ENCODE measurements at places on chromosomes 5 and 9. TPM values are rescaled to one million over a fixed set of nuclear protein-coding genes. Genes with fewer than 3 reads are reported as not detected.

ENTPD2 gene
- not detected for total RNA-seq

DNA sequence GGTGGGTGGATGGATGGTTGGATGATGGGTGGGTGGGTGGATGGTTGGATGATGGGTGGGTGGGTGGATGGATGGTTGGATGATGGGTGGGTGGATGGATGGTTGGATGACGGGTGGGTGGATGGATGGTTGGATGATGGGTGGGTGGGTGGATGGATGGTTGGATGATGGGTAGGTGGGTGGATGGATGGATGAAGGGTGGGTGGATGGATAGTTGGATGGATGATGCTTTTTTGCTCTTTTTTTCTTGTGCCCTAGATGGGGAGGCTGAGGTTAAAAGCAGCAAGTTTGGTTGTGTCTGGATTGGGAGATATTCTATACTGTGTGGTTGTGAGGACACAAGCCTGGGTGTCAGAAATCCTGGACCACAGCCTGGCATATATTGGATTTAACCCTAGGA, 5.4 kb downstream of the LCN12 start:
- DNase-seq, result no peak

GRCh38 chr9:15786616-15787015, 233.8 kb downstream of the CCDC171 start:
- no peak for DNase-seq

DNA sequence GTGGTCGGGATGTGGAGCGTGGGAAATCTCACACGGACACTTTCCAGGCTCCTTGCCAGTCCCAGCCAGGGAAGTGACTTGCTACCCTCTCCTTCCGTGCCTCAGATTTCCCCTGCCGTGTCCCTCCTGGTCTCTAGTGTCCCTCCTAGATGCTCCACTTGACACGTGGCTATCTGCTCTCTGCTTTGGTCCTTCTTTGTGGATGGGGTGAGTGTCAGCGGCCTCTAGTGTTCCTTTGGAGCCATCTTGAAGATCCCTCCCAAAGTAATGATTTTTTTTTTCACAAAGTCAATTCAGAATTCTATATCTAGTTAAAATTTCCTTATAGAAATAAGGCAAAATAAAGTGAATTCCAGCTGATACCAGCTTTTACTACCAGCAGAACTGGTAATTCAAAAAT, 117.7 kb downstream of the MRPL36 start:
- no peak for DNase-seq

SLC25A48 gene
- not detected for total RNA-seq

FABP6 gene
- total RNA-seq, result not detected

GRCh38 chr5:81180780-81181460, 52.2 kb upstream of the CKMT2 start:
- no peak for DNase-seq

GPR150 gene
- 0.82 TPM for total RNA-seq

- peak; percentile 32 for DNase-seq
These were observed 21.5 kb upstream of the JADE2 start for GRCh38 chr5:134503937-134504437.

GRCh38 chr5:58753446-58753845, 170.6 kb downstream of the RAB3C start:
- no peak for DNase-seq

PCDHB2 gene
- not detected for total RNA-seq

EPB41L4B gene
- total RNA-seq, result 0.17 TPM

DNA sequence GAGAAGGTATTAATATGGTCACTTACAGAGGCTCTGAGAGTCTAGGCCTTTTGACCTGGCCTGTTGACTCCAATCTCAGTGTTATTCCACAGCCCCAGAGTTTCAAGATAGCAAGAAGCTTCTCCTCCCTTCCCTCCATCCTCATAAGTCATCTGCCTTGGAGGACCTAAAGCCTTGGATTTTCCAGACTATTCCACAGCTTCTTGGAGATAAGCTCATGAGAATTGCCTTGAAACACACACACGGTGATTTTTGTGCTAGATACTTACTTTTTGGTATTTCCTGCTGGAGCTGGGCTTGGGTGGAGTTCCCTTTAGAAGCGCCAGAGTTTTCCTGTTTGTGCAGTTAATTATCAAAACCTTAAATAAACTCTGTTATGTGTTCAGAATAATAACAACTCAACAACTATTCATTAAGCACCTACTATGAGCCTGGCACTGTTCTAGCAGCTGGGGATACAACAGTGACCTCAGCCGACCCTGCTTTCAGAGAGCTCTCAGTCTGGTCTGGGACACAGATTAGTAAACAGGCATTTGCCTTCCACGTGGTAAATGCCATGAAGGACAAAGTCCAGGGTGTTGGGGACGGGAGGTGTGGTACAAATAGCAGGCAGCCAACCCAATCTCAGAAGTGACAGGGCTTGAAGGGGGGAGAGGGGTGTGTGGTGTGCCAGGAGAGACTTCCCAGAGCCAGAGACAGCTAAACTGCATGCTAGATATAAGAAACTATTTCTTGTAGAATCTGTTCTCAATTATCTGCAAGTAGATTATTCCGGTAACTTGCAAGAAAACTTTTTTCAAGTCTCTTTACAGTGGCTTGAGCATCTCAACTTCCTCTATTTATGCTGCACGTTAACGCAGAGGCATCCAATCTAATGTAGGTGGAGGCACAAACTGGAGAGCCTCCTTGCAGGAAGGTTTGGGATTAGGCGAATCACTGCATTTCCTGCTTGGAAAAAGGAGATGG, 55.9 kb upstream of the KLF9 start:
- DNase-seq, result no peak

DNA sequence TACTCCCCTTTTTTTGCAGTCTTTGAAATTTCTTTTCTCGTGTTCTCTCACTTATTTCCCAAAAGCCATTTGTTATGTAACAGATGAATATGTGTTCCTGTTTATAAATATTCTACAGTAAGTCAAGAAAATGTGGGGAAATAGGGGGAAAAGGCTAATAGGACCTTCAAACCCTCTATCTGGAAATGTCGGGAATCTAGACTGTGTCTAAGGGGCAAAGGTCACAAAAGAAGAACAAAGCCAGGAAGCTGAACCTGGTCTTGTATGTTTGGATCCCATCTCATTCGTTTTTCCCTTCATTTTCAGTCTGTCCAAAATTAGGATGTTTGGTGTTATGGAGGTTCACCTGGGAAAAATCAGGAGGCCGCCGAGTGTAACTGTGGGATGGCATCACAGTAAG, 490.3 kb downstream of the NR2F1-AS1 start:
- no peak for DNase-seq

GRCh38 chr5:106163233-106163632, 1507.5 kb downstream of the EFNA5 start:
- DNase-seq, result no peak

GRCh38 chr9:114532561-114533237, 27.4 kb upstream of the WHRN start:
- DNase-seq, result no peak

DNA sequence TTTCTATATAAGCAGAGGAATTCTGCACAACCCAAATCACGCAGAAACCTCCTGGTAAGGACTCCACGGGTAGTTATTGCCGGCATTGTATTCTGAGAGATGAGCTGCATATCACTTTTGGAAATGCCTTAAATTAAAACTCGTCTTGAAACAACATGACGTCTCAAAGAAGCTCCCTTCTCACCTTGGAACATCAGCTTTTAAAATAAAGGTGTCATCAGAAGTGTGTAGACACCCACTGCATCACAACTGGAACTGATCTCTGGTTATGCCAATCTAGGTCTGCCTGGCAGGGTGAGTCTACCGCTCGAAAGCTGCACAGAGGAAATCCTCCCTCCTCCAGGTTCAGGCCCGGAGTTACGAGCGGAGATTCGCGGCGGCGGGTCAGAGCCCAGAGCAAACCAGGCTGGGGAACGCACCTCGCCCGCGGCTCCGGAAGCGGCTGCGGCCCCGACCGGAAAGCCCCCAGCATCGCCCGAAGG, 974 bp upstream of the SLC12A2 start:
- no peak for DNase-seq

- DNase-seq, result no peak
These were observed 23.5 kb downstream of the ITGA1 start for GRCh38 chr5:52811067-52811749.

DNA sequence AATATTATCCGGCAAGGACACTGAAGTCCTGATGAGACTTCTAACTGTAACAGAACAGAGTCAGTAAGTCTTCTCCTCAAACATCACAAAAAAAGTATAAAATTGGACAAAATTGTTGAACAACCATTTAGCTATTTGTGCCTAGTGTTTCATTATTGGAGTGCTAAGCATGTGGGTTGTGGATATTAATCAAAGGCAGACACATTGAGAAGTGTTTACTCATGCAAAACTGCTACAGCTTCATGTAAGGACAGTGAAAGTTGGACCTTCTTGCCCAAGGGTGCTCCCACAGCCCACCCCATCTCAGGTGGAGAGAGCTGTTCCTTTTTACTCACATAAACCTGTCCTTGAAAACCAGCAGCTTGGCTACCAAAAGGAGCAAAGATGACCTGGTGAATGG, 355.1 kb upstream of the DAB2 start:
- no peak for DNase-seq

DNA sequence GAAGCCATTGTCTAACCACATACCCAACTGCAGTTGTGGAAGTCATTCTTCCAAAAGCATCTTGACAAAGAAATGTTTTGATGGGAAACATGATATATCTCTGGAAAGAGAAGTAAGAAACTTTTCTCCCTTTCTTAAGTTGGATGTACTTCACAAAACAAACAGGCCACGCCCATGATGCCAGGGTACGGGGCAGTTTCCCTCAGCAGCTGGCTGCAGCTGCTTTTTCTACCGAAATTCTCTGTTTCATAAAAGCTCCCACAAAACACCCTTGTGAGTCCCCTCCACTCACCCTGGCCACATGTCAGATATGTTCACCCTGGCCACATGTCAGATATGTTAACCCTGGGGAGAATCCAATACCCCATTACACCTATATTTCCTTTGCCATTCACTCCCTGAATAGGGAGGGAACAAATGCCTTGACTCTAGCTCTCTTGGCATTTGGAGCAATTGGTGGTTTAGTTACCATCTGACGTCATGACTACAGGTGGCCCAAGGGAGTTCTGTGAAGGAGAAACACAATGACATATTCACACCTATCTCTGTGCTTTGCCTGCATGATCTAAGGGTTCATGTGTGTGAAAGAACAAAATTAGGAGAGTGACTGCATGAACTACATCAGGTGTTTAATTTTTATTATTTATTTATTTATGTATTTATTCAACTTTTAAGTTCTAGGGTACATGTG, 103.0 kb downstream of the AOPEP start:
- no peak for DNase-seq

DNA sequence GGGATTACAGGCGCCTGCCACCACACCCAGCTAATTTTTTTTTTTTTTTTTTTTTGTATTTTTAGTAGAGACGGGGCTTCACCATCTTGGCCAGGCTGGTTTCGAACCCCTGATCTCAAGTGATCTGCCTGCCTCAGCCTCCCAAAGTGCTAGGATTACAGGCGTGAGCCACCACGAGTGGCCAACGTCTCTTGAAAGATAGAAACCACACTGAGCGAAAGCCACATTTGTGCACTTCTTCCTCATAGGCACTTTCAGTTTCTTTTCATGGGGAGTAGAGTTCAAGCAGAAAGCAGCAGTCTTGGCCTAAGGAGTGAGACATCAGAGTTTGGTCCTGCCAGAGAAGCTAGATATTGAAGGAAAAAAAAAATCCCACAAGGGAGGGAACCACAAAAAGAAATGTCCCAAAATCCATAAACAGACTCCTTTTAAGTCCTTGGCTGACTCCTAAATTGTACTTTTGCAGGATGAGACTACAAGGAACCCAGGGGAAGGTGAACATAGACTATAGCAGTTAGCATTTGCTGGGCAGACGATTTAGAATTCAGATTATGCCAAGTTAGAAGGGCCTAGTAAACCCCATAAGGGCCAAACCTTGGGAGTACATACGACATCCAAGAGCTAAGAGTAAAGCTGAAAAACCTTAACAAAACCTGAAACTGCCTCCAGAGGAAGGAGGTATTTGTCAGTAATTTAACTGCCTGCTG, 43.9 kb upstream of the GLIPR2 start:
- DNase-seq, result peak; percentile 62
